ENCODE measurements at places on chromosomes 7 and 10.

- DNase-seq = no peak
Observed at GRCh38 chr7:144791488-144791887, 44.4 kb downstream of the TPK1 start.

- no peak for DNase-seq
Observed at GRCh38 chr10:68327889-68328786, 3.7 kb upstream of the HNRNPH3 start.

GRCh38 chr10:27742195-27743011 is 3.2 kb downstream of the MKX start:
- DNase-seq = peak; percentile 24

DNA sequence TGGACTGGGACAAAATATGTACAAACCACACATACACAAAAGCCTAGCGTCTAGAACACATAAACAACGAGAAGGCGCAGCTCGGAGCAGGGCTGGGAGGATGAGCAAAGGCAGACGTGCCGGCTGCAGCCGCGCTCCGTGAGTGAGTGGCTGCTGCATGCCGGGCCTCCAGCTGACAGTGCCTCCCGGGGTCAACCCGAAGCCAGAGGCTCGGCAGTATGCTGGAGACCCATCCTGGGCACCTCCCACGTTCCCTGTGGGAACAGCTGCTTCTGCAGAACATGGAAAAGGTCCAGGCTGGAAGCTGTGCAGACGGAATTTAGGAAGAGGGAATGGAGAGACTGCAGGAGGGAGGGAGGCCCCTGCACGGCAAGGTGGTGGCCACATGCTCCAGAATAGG is 3.6 kb upstream of the GPR146 start:
- DNase-seq = no peak

- no peak for DNase-seq
Observed at GRCh38 chr7:43666938-43667337, 62.4 kb downstream of the COA1 start.

DNA sequence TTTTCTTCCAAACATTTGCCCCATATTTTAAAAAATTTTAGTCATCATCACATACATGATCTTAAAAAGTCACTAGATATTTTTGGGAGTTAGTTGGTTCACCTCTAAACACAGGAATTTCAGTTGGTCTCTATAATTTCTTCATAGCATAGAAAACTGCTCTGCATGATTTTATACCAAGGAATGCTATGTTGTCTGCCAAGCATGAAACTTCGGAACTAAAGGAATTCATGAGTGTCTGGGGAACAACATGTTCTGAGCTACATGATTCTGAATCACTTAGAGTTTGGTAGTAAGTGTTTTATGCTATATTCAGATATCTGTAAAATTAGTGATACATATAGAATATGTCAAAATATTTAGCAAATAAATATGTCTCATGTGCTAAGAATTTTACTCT is 957.8 kb downstream of the GATA3 start:
- no peak for DNase-seq

- no peak for DNase-seq
Observed at GRCh38 chr7:200290-200689, 7.9 kb downstream of the FAM20C start.

GRCh38 chr10:114102256-114102655 is 58.6 kb downstream of the ADRB1 start:
- no peak for DNase-seq

DNA sequence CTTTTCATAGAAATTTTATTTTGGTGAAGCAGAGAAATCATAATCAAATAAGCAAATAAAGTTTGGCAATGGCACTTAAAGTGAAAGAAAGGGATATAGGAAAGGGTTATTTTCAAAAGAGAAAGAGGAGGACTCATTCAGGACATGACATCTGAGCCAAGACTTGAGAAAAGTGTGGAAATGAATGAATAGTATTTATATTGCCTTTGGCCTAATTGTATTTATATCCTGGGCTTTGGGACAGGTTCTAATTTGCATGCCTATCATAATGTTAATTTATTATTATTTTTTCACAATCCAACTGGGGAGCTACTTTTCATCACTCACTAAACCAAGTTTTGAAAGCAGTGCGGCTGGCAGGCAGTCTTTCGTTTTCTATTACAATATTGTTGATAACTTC is 376.8 kb downstream of the HGF start:
- no peak for DNase-seq

GRCh38 chr7:3495954-3496353 is 194.9 kb downstream of the SDK1 start:
- DNase-seq = no peak

- DNase-seq = no peak
Observed at GRCh38 chr7:34096198-34096651, 190.9 kb downstream of the BMPER start.

- no peak for DNase-seq
Observed at GRCh38 chr7:135160098-135160857, 10.2 kb downstream of the CYREN start.

DNA sequence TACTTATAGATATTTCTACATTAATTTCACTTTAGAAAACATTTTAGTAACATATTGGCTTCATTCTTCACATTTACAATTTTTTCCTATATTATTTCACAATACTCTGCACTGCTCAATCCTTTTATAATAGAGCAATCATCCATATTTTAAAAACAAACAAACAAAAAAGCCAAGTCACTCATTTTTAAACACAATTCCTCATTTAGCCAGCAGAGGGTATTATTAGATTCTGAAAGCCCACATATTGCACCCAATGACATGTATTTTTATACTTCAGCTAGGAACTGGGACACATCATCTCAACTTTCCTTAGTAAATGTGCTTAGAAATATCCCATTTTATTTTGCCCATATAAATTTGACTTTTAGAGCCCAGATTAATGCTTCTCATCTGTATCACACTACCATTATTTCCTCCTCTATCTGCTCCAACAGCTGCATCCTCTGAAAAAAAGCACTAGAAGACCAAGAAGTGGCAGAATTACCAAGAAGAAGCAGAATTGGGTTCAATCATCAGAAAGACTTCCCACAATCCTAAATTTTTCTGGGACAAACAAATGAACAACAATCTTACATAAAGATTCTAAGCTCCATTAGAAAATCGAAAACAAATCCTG is 29.5 kb downstream of the CTNNA3 start:
- DNase-seq = no peak

GRCh38 chr7:41817386-41817785 is 114.5 kb upstream of the INHBA start:
- no peak for DNase-seq

- DNase-seq = no peak
Observed at GRCh38 chr10:13969792-13970140, 361.0 kb downstream of the FRMD4A start.

DNA sequence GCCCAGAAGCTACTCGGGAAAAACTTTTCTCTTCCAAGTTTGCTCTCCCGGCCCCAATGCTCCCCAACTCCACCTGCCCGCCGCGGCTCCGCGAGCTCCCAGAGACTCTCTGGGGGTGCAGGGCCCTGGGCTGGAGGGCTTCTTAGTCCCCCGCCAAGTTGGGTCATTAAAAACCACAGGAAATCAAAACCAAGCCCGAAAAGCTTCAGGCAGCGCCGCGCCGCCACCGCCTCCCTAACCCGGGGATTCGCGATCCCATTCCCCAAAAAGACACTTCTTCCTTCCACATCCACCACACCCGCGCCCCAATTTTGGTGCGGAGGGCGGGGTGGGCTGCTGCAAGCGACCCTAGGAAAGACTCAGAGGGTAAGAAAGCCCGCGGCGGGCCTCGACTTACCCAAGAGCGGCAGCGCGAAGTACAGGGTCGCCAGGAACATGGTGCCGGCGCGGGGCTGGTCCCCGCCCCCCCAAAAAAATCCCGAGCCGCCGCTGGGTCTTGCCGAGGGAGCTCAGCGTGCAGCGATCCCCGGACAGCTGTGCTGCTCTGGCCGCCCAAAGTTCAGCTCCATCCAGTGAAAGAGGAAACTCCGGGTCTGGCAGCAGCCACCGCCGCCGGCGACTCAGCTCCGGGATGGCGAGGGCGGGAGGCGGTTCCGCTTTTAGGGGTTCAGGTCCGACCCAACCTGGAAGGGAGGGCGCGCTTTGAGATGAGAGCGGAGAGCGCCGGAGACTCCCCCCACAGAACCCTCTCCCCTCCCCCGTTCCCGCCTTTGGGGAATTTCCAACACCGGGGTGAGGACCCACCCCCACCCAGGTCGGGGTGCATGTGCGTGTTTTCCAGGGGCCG is 1.2 kb downstream of the GFRA1 start:
- DNase-seq = no peak

DNA sequence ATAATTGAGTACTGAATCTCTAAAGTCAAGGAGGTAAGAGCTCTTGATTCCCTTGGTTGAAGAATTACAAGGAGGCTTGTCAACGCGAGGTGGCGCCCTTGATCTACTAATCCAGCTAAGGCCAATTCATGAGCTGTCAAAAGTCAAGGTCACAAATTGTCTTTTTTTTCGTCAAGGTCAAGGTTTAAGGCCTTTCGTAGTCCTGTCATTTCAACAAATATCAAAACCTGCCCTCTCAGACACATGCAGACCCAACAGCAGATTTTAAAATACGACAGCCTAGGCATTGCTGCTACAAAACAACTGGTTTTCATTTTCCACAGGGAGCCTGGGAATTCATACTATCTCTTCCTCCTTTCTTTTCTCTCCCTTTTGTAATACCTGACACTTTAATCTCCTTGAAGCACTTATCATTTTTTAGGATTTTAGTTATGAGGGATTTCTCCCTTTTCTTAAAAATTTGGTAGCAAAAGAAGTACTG is 3.6 kb downstream of the HOXA13 start:
- DNase-seq = peak; percentile 80

DNA sequence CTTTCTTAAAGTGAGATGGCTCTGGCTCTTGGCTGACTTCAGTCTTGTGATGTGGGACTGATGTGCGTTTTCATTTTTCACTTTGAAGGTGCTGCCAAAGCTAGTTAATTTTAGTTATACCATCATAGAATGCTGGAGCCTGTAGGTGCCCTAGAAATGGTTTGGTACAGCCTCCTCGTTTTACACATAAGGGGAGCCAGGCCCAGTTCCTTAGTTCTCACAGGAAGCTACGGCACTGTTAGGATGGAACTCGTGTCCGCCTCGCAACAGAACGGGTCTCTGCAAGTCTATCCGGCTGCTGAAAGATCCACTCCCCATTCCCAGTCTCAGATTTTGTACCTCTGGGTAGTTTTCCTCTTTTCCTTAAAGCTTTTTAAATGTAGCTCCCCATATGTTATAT is 173.2 kb upstream of the PRPS1L1 start:
- DNase-seq = no peak

DNA sequence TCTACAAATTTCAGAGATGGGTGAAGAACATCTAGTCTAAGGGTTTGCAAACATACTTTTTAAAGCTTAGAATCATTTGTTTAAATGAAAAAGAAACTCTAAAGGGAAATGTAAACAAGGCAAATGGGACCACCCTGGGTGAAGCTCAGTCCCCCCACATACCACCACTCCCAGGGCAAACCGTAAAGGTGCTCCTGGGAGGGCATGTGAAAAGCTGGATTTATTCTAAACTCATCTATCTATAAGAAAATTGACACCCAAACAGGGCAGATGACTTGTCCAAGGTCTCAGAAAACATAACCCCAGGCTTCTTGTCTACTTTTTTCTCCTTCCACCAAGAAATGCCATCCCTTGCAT is 223.3 kb upstream of the PRKCQ start:
- DNase-seq = no peak

- no peak for DNase-seq
Observed at GRCh38 chr7:84022684-84023308, 171.8 kb downstream of the SEMA3A start.

Measured in KG1 (cell line).